NCI-H774 (cell line): ENCODE measurements at places on chromosomes 1 and 21.

DNA sequence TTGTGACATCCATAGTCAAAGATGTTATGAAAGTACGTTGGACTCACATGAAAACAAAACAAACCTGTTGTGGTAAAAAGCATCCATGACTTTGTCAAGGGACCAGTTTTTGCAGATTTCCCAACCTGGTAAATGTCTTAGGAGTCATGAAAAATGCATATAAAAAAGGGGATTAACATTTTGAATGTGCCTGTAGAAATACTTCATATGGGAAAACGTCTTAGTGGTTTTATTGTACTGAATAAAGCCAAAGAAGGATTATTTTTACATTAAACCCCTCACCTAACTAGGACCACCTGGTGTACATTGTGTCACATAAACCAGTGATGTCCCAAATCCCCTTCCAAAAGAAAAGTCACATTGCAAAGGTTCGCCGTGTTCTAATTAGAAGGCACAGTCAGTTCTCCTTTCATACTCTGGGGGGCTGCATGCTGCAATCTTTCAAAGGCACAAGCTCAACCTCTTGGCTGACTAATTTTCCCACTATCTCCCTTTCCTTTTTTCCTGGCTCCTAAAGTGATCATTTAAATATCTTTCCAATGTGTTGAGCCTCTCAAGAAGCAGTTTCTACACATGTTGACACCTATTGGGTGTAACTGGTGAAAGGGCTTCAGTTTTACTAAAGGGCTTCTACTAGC, 119.8 kb upstream of the SPAG17 start:
- DNase-seq: no peak

GRCh38 chr21:26007951-26008498, 162.5 kb downstream of the APP start:
- DNase-seq: peak; percentile 51

DNA sequence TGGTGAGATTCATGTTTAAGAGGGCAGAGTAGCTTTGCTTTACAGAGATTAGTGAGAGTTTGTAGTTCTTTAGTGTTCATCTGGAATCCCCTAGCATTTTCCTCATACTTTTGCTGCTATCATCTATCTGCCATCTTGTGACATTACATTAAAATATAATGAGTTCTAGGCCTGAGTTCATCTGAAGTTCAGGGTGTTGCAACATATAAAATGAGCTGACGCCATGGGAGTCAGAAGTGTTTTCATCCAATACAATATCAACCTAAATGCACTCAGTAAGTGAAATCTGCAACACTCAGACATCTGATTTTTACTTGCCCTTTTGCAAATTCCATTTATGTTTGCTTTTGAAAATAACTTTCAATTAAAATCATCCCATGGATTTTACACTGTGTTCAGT, 153.8 kb downstream of the NTNG1 start:
- no peak for DNase-seq

- peak; percentile 94 for DNase-seq
These were observed 11.4 kb downstream of the FAM229A start for GRCh38 chr1:32350785-32351398.

DNA sequence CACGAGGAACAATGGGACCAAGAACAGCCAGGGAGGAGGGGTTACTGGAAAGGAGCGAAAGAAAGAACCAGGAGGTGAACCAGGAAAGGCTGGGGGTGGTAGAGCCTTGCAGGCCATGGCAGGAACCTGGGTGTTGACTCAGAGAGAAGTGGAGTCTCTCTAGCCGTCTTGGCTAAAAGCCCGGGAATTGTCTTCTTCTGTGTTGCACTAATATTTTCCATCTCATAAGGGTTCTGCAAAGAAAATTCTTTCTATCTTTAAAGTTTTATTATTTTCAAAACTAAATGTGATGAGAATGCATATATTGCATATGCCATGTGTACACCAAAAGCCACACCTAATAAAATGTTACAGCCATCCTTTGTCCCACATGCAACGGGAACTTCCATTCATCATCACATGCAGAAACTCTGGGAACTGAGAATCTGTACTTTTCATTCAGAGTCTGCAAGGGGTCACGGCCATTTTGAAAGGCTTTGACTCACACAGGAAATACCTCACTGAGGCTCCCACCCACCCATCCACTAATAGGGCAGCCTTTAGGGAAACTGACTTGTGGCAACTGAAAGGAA, 38.0 kb downstream of the ERG start:
- DNase-seq: no peak

- DNase-seq: no peak
These were observed 3.0 kb downstream of the TMPRSS3 start for GRCh38 chr21:42392731-42393442.

GRCh38 chr1:1432274-1432950, 3.1 kb upstream of the VWA1 start:
- DNase-seq: no peak

DNA sequence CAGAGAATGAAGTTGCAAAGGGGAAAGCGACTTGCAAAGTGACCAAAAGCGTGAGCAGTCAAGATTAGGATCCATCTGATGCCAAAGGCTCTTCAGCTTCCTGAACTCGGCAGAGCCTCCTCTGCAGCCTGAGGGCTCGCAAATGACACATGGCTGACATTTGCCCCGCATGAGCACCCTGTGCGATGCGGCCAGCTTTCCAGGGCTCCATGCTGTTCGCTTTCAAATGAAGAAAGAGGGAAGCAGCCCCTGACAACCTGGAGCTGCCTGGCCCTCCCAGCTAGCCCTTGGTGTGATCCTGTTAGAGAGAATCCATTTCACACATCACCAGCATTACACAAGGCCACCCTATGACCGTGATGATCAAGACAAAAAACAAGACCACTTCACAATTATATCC, 20.2 kb upstream of the FAM131C start:
- no peak for DNase-seq

DNA sequence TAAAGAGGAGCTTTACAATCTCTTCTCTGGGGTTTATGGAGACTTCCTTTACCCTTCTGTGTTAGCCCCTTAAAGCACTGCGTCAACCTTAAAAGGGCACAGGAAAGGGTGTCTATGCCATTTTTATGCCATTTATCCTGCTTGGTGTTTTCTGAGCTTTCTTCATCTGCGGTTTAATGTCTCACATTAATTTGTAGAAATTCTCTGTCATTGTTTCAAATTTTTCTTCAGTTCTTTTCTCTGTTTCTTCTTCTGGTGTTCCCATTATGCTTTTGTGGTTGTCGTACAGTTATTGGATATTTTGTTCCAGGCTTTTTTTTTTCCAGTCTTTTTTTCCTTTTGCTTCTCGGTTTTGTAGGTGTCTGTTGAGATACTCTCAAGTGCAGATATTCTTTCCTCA, 107.9 kb downstream of the OSBPL9 start:
- no peak for DNase-seq

DNA sequence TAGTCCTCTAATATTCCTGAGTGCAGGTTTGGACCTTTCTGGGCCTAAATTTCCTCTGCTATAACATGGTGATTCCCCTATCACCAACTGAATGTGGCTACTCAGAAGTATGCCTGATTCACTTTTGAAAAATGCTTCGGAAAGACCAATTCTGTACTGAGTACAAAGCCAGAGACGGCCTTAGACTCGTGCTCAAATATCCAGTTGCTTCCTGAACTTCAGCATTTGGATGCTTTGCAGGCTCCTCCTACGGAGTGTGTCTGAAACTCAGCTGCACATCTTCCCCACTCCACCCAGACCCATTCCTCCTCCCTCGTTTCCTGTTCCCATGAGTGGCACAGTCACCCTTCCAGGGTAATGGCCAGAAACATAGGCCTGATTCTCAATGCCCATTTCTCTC, 98.4 kb upstream of the GADD45A start:
- no peak for DNase-seq

DNA sequence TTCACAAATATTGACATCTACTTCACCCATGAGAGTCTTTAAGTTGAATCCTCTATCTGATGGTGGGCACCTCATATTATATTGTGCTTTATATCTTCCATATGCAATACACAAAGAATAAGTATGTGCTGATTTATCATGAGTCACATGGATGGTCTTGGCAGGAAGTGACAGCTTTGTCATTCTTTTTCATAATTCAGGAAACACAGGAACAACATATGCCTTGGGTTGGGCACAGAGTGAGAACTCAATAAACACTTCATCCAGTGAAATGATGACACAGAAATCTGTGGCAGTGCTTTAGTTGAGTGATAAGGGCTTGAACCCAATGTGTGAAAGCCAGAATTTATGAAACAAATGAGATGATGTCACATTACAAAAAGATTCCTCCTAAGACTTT, 41.2 kb downstream of the GADD45A start:
- DNase-seq: no peak

- DNase-seq: peak; percentile 61
These were observed 336.0 kb upstream of the NR5A2 start for GRCh38 chr1:199691540-199691939.

DNA sequence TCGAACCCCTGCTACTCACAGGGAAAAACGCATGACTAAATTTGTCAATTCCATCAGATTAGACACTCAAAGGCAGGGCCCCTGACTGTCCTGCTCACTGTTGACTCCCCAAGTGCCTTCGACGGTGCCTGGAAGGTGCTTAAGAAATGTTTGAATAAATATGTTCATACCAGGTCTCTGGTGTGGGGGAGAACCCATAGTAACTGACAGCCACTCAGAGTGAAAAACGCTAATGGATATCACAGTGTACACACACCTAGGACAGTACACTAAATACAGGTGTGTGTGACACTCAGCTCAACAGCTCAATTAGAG, 39.7 kb upstream of the WASF2 start:
- no peak for DNase-seq

GRCh38 chr1:98732985-98733781, 71.7 kb downstream of the SNX7 start:
- no peak for DNase-seq

DNA sequence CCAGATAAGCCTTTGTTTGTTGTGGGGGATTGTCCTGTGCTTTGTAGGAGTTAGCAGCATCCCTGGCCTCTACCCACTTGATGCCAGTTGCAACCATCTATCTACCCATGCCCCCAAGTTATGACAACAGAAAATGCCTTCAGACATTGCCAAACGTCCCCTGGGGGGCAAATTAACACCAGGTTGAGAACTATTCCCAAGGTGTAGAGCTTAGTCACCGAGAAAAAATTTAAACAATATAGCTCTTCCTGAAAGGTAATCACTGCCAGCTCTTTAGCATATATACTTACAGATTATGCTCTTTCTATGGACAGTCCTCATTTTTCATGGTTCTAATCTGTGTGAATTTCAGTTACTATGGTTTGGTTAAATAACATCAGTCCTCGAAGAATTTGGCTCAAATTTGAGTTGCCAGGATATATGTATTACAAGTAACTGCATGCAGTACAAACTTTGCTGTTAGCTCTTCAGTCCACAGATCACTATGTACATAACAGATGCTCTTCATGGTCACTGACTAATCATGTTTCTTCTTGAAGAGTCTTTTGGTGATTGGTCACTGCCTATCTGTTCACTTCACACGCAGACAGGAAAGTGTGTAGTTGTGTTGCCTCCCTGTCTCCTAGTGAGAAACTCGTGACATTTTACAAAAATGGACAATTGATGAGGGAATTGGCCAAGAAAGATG, 25.2 kb downstream of the MAPKAPK2 start:
- DNase-seq: no peak

DNA sequence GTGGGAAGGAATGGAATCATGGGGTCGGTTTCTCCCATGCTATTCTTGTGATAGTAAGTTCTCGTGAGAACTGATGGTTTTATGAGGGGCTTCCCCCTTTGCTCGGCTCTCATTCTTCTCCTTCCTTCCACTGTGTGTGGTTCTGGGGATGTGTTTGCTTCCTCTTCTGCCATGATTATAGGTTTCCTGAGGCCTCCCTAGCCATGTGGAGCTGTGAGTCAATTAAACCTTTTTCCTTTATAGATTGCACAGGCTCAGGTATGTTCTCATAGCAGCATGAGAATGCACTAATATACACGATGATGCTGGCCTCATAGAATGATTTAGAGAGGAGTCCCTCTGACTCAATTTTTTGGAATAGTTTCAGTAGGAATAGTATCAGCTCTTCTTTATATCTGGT, 195.4 kb upstream of the IVNS1ABP start:
- DNase-seq: no peak

DNA sequence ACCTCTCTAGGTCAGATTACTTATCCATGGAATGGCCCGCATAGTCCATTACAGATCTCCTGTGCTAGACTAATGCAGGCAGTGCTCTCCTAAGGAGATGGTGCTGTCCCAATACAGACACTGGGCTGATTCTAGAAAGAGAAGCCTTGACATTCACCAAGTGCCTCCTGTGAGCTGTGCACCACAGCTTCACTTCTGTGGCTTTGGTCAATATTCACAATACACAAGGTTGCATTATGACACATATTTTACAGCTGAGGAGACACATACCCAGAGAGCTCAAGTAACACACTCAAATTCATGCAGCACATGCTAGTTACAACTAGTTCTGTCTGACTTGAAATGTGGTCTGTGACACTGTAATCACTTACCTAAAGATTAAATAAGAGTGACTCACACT, 59.4 kb upstream of the LRRC8B start:
- DNase-seq: no peak

- no peak for DNase-seq
These were observed 111.5 kb downstream of the CNIH3 start for GRCh38 chr1:224727351-224728289.

- DNase-seq: no peak
These were observed 119.0 kb downstream of the PDE4B start for GRCh38 chr1:65911679-65912078.
